ENCODE measurements at places on chromosomes 13 and 19.
A peak's percentile ranks its signal among the peaks of the same experiment; 100 is the strongest.

- no peak for DNase-seq
Measured at GRCh38 chr19:54790711-54791110, 12.7 kb upstream of the KIR2DL4 start.

GRCh38 chr13:23593148-23593547 lies 22.9 kb downstream of the TNFRSF19 start:
- DNase-seq = no peak

GRCh38 chr13:103663996-103664395 lies 597.8 kb upstream of the SLC10A2 start:
- DNase-seq = no peak

DNA sequence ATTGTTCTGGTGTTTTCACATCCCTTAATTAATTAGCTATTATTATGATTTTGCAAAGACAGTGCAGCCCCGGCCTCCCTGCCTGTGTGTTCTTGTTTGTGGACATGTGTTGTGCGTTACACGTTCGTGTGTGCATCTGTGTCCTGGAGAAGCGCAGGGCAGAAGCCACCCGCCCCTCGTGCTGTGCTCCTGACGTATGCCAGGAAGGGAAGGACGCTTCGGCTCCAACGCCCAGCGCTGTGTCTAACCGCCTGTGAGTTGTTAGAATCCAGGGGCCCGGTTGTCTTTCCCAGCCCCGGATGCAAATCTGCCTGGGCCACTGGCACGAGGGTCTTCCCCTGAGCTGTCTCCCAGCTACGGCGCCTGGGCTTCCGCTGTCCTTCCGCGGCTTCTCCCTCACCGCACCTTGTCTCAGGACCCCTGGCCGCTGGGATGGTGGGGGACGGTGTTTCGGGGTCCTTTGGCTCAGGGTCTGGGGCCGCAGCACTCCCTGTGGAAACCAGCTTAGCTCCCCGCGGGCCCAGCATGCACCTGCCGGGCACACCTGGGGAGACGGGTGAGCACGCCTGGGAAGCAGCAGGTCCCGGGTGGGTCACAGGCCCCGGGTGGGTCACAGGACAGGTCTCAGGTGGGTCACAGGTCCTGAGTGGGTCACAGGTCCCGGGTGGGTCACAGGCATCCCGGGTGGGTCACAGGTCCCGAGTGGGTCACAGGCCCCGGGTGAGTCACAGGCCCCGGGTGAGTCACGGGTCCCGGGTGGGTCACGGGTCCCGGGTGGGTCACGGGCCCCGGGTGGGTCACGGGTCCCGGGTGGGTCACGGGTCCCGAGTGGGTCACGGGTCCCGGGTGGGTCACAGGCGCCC lies 51.5 kb downstream of the GAS6 start:
- no peak for DNase-seq

DNA sequence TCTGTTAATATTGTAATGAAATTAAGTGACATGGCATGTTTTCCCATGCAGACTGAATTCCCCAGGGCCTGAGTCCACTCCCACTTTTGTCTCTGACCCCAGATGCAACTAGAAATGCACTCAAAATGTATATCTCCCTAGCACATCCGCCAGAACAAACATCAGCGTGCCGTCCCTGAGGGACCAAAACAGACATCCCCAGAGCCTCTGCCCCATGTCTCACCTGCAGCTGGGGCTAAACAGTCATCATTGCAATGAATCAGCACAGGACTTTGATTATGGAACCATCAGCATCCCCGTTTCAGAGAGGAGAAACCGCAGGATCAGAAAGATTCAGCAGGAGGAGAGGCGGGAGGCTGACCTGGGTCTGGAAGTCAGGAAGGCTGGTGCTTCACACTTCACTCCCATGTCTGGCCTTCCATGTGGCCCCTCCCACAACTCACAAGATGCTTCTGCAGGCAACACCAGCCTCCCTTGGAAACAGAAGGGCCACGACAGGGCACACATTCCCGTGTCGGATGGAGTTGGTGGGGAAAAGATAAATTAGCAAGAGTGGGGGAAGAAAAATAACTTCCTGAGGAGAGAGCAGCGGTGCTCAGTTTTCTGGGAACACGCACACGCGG lies 130.6 kb upstream of the VSTM2B start:
- DNase-seq = no peak

GRCh38 chr19:8311461-8312260 lies 3.5 kb upstream of the CD320 start:
- DNase-seq = no peak

DNA sequence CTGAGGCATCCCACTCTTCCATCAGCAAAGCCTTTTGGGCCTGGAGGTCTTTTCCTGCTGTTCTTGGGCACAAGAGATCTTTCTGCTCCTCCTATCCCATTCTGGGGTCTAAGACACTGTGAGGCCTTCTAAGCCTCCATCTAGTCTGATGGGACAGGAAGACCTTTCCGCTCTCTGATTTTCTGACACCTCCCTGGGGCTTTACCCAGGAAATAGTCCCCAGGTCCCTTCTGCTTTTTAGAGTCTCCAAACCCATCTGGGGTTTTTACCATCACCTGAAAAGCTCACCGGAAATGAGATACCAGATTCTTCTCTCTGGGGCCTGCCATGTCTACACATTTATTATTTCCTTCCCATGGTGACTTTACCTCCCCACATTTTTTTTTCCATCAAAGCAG lies 21.1 kb downstream of the CLEC17A start:
- no peak for DNase-seq

GRCh38 chr19:6730153-6730804 lies 7.1 kb downstream of the GPR108 start:
- peak; percentile 34 for DNase-seq

GRCh38 chr19:53879140-53880081 lies 2.6 kb upstream of the PRKCG start:
- peak; percentile 97 for DNase-seq

DNA sequence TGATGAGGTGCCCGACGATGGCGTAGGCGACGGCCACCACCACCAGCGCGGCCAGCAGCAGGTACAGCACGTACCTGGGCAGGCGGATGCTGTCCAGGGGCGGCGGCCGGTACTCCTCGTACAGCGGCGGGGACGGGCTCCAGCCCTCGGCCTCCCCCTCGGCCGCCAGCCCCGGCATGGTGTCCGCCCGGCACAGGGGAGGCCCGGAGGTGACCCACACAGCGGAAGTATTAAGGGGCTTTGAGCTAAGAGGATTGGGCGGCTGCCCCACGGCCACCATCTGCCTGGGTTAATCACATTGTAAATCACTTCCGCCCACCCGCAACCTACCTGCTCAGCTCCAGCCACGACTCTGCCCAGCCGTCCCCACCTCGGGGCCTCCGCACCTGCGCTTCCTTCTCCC lies at the start of gene SMIM44:
Gene SMIM44, minus strand, starts transcription at position 216 of the 403 bp plus-strand sequence. Its CDS starts 38 bp downstream, at position 178.
- DNase-seq = no peak

GRCh38 chr13:46962281-46962941 lies 65.6 kb upstream of the HTR2A start:
- DNase-seq = peak; percentile 52

DNA sequence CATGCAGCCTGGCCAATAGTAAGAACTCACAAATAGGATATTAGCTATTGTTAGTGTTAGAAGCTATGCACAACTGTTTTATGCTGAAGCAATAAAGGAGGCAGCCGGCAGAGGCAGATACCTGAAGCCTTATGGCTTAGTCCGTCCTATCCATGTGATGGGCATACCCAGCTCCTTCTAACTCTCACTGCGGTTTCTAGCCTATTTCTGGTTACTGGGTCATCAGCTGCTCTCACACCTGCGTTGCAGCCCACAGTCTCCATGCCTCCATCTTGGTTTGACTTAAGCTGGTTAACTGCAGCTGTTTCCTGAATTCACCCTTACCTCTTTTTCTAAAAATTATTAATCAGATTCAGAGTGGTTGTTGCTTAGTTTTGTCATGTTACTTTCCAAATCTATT lies 40.5 kb upstream of the CNMD start:
- DNase-seq = no peak

DNA sequence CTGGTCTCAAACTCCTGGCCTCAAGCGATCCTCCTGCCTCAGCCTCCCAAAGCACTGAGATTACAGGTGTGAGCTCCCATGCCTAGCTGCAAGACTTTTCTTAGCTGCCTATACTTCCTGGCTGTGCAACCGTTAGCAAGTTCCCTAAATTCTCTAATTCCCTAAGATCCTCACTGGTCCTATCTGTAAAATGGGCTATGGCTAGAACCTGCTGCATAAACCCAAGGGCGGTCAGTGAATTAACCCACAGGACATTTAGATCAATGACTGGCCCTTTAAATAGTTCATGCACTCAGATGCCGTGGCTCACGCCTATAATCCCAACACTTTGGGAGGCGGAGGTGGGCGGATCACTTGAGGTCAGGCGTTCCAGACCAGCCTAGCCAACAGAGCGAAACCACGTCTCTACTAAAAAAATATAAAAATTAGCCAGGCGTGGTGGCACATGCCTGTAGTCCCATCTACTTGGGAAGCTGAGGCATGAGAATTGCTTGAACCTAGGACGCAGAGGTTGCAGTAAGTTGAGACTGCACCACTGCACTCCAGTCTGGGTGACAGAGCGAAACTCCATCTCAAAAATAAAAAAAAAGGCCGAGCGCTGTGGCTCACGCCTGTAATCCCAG lies 4.1 kb upstream of the C19orf53 start:
- DNase-seq = no peak

GRCh38 chr13:35499676-35500075 lies 23.2 kb upstream of the MAB21L1 start:
- DNase-seq = no peak

DNA sequence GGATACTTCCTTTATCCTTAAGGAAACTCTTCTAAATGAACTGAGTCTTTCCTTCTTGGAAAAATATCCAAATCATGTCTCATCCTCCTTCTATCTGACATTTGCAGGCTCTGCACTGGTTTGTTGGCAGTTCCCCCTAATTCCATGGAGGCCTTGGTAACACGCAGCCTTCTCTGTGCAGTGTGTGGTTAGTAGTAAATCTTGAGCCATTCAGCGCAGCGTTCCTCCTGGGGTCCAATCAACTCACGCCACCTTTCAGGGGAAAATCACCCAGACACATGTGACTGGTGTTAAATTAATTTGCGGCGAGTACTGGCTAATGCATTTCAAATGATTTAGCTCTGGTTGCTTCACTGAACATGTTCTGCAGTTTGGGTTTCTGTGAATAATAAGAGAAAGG lies 21.0 kb upstream of the CBY2 start:
- no peak for DNase-seq

DNA sequence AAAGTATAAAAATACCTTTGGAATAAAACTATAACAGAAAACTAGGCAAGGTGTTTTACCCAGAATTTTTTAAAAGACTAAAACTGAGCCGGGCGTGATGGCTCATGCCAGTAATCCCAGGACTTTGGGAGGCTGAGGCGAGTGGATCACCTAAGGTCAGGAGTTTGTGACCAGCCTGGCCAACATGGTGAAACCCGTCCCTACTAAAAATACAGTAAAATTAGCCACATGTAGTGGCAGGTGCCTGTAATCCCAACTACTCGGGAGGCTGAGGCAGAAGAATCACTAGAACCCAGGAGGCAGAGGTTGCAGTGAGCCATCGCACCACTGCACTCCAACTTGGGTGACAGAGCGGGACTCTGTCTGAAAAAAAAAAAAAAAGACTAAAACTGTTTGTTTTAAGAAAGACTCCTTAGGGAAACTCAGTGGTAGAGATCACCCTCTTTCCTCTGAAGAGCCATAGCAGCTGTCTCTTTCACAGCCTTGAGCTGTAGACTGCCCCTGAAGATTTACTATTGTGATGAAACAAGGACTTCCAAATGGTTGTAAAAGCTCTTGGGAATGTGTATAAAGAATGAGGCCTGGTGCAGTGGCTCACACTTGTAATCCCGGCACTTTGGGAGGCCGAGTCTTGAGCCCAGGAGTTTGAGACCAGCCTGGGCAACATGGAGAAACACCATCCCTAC lies 14.7 kb upstream of the KCTD4 start:
- DNase-seq = no peak

DNA sequence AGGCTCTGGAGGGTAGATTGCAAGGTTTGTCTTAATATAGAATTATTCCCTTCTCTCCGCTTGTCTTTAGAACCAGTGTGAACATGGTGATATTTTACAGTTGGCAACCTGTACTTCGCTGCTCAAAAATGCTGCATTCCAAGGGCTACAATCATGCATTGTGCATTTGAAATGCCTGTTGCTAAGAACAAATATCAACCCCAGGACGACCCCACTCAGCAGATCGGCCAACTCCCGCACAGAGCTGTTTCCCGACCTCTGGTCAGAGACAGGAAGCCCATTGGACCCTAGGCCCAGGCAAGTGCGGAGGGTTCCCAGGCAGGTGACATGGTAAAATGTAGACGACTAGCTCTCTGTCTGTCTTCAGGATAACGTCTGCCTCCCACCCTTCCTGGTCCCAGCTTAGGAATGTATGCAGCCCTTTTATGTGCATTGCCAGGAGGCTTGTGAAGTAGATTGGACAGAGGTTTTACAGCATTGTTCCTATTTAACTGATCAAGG lies 263.5 kb downstream of the FOXO1 start:
- no peak for DNase-seq

DNA sequence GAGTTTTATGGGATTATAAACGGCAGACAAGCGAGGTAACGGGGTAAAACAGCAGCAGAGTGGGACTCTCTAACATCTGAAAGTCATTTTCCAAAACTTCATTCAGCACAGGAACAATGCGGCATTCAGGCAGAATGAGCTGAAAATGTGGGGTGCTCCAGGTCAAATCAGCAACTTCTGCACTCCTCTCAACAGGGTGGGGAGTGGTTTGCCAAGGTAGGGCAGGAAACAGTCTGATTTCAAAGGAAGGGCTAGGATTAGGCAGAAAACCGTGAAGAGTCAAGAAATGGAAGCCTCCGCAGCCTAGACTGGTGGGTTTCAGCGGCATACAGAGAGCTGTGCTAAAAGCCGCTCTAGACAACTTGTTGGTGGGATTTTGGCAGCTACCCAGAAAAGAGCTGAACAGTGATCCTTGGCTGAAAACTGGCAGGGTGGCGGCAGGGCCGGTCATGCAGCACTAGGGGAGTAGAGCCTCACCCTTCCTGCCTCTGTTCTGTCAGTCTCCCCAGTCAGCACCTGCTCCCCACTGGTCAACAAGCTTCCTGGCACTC lies 154.2 kb upstream of the KLF12 start:
- no peak for DNase-seq

- DNase-seq = no peak
Measured at GRCh38 chr13:51902776-51903175, 41.0 kb downstream of the CCDC70 start.

- no peak for DNase-seq
Measured at GRCh38 chr13:67087527-67087926, 142.6 kb downstream of the PCDH9 start.

DNA sequence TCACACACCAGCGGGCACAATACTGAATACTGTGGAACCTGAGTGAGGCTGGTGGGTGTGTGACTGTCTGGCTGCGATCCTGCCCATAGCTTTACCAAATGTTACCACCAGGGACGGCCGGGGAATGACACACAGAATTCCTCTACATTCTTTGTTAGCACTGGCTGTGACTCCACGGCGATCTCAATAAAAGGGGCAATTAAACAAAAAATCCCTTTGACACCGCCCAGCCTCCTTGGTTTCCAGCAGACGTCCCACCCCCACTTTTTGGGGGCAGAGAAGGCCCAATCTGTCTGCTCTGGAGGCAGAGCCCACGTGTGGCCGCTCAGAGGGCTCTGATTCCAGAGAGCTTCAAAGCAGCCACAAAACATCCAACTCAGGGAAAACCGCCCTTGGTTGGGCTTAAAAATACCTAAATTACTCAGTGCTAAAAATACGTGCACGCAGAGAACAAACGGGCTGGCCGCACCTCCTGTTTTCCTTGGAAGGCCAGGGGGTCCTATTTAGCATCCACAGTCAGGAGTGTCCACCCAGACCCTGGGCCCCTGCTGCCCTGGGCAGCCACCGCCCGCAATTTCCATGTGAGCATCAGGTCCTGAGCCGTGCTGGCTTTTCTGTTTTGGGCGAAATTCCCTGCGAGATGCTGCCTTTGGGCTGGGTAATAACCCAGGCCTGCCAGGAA lies 47.8 kb downstream of the GADD45B start:
- no peak for DNase-seq

Measured in OCI-M1 (cell line).